ENCODE measurements at places on chromosomes 2 and 18.
A peak's percentile ranks its signal among the peaks of the same experiment; 100 is the strongest.

GRCh38 chr2:99488539-99489062 is 1.2 kb downstream of the REV1 start:
- DNase-seq = peak; percentile 40

GRCh38 chr2:84970210-84970867 is 622 bp upstream of the KCMF1 start:
- DNase-seq = peak; percentile 60

- DNase-seq = no peak
Measured at GRCh38 chr2:109700680-109701274, 86.6 kb downstream of the SOWAHC start.

DNA sequence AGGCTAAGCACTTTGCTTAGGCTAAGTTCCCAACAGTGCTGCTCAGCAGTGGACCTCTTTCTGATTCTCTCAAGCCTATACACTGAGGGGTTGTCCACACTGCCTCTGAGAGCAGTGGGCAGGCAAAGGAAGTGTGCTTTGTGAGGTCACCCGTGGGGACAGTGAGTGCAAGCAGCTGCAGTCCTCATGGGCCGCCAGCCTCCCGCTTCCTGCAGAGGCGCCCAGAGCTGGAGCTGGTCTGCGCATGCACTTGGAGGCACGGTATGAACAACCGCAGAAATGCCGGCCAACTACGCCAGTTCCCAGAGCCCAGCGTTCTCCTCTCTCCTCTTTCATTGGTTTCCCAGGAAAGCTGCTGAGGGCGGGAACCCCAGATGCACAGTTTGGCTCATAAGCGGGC is 149.5 kb upstream of the DLX2 start:
- peak; percentile 52 for DNase-seq

GRCh38 chr2:121976926-121977325 is 221.5 kb downstream of the TSN start:
- no peak for DNase-seq

GRCh38 chr2:220695397-220696279 is 876.5 kb downstream of the EPHA4 start:
- no peak for DNase-seq

- peak; percentile 78 for DNase-seq
Measured at GRCh38 chr2:85666435-85667316, 1.3 kb downstream of the SFTPB start.

GRCh38 chr18:48928787-48929186 is 22.0 kb downstream of the SMAD7 start:
- DNase-seq = no peak

DNA sequence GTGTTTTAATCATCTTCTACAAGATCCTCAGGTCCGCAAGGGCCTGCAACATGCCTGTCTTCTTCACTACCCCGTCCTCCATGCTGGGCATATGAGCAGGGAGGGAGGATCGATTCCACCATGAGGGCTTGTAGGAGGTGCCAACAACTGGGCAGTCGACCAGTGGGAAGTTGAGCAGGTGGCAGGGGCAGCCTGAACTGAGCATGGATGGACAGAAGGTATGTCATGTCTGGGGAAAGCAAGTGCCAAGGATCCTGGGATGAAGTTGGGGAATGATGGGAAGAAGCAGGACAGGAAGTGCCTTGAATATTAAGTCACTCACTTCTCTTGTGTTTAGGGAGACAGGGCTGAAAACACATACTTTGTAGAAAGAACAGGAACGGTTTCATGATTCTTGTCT is 44.7 kb downstream of the CTIF start:
- no peak for DNase-seq

DNA sequence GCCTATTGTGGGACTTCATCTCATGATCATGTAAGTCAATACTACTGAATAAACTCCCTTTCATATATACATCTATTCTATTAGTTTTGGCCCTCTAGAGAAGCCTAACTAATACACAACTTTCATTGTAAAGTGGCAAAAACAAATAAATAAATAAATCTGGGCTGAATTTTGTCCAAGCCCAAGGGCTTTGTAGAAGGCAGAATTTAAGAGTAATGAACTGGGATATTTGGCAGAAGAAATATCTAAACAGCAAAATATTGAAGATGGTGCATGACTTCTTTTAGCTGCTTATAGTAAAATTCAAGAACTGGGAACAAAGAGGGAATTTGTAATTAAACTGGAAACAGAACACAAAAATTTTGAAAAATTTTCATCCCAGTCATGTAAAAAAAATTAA is 246.7 kb upstream of the GULP1 start:
- DNase-seq = no peak

- peak; percentile 90 for DNase-seq
Measured at GRCh38 chr2:96531872-96532505, 4.6 kb upstream of the ARID5A start.

DNA sequence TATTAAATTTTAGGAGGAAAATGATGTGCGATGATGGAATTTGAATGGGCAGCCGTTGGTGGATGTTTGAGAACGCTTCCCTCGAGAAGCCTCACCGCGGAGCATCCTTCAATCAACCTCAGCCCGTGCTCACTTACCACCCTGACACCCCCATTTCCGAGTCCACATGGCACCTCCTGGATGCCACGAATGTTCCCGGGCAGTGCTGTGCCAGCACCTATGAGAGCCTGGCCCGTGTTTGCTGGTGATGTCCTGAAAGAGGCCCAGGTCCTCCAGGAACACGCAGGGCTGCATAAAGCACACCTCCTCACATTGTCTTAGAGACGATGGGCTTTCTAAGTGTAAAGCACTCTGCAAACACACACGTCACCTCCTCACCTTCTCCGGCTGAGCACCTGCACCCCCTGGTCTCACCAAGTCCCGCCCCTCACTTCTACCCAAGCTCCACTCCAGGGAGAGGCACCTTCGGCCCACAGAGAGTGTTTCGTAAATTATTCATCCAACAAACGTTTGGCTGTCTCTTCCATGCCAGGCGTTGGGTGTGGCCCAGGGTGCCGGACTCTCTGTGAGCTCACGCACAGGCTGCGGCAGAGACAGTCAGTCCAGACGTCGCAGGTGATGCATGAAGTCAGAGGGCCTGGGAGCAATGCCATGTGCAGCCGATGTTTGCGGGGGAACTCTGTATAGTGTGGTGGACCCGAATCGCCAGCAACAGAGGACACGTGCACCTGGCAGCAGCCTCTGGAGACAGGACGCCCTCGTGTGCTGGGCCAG is 150.0 kb downstream of the TPO start:
- DNase-seq = no peak

DNA sequence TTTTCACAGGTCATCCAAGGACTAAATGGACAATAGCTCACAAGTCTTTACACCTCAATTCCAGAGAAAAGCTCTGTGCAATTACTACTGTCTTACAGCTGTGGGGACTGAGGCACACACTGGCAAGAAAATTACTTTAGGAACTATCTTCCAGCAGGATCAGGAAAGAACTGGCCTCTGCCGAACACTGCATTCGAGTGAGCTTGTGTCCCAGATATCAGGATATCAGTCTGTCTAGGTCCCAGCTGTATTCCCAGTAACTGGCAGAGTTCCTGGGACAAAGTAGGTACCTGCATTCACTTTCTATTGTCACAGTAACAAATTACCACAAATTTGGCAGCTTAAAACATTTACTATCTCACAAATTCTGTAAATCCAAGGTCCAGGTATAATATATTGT is 183.7 kb downstream of the IRS1 start:
- no peak for DNase-seq

- DNase-seq = no peak
Measured at GRCh38 chr2:55164534-55165480, 67.3 kb downstream of the CLHC1 start.

DNA sequence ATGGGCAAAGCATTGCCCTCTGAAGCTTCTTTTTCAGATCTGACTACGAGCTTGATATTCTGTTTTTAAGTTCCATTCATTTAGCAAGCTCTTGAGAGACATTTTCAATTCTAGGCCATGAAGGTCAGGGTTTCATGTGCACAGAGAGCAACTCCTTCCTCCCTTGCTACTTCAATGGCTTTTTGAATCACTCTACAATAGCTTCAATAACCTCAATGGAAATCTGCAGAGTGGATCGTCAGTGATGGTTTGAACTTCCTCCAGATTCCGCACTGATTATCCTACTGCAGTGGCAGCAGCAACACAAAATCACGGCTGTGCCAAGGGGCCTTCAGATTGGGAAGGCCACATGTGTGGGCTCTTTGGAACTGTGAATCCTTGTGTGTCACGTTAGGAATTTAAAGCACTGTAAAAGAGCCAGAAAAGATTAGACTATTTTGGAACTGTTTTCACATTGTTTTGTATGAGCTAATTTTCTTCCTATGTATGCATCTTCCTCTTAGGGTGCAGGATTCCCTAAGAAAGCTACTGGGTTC is 88.4 kb upstream of the MGAT4A start:
- DNase-seq = no peak

GRCh38 chr18:48090021-48090420 is 159.6 kb upstream of the SMAD2 start:
- no peak for DNase-seq

DNA sequence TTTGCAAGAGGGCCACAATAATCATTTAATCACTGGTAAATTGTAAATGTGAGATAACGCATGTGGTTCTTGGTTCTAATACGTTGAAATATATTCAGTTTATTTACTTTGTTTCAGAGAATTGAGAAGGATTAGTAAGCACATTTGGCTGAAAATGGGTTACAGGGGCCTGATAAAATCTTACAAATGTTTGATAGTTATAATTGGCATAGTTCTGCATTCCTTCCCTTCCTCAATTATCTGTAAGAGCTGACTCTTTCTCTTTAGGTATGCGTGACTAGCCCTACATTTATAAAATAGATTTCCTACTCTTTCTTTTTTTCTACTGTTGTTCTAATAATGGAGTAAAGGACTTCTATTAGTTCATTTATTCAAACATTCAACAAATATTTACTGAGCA is 685.2 kb downstream of the NUP35 start:
- no peak for DNase-seq

DNA sequence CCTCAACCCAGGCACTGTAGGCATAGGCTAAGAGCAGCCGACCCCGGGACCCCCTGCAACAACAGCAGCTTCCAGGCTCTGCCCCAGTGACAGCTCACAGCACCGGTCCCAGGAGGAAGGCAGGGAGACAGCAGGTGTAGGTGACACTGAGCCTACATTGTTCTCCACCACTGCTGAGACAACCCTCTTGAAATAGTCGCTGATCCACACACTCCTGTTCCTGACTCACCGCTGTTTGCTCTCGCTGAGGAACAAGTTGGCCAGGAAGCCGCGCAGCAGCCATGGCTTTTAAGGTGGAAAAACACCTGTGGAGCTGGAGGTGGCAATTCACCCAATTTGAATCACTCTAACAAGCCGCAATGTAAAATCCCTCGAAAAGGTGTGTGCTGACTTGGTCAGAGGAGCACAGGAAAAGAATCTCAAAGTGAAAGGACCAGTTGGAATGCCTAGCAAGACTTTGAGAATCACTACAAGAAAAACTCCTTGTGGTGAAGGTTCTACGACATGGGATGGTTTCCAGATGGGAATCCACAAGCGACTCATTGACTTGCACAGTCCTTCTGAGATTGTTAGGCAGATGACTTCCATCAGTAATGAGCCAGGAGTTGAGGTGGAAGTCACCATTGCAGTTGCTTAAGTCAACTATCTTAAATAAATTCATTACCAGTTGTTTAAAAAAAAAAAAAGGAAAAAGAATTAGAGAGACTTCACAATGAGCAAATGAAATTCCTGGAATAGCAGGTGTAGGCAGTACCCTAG is 167.5 kb downstream of the ARL4C start:
- DNase-seq = peak; percentile 55

DNA sequence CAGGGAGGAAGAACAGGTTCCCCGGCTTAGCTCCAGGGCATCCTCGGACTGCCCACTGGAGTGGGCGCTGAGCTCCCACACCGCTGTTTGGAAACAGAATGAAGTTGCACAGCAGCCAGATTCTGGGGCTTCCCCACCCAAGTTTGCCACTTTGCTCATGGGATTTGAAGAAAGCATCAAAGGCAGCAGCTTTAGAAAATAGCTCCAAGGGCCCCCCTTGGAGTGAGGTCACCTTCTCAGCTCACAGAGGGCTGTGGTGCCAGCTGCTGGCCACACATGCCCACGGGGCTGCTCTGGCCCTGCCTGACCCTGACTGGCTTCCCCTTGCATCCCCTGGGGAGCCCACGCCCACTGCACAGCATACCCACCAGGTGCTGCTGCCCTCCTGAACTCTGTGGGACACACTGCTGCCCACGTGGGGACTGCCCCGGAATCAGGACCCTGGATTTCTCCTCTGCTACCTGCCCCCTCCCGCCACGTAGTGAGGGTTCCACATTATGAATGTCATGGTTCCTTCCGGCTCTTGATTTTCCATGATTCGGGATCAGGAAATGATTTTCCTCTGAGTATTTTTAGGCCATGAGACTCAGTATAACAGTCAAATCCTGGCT is 70.3 kb downstream of the TGOLN2 start:
- DNase-seq = peak; percentile 48

DNA sequence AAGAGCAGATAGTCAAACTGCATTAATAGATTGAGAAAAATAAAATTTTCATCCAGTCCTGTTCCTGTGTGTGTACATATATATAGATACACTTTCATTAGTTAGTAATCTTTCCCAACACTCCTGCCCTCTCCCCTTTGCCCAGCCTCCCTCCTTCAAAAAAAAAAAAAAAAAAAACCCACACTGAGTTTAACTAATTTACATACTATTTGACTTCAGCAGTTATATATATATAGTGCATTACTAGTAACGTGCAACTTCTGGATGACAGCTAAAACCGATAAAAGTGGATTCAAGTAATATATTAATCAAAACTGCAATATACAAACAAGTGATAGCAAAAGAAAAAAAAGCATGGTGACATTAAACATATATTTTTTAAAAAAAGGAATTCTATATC is 1.4 kb downstream of the FIGN start:
- DNase-seq = no peak

GRCh38 chr2:59888015-59888414 is 665.4 kb downstream of the BCL11A start:
- DNase-seq = no peak

DNA sequence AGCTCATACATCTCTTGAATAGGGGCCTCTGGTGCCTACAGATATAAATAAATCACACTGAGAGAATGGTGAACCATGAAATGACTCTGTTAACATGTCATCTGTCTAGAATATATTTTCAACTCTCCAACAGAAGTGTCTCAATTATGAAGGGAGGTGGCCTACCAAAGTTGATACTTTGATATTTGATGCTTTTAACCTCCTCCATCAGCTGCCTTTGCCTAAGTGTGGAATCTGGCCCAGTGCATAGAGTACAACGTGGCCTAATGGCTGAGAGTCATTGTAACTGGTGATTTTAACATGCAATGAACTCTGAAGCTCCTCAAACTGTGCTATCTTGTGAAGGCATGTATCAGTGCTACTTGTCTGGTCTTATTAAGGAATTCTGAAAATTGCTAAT is 93.4 kb downstream of the MYO3B start:
- no peak for DNase-seq

- no peak for DNase-seq
Measured at GRCh38 chr2:47401789-47402554, 984 bp upstream of the MSH2 start.
